Naive thymus-derived CD8-positive, alpha-beta T cell (primary cell): ENCODE measurements at places on chromosomes 2 and 18.

DNA sequence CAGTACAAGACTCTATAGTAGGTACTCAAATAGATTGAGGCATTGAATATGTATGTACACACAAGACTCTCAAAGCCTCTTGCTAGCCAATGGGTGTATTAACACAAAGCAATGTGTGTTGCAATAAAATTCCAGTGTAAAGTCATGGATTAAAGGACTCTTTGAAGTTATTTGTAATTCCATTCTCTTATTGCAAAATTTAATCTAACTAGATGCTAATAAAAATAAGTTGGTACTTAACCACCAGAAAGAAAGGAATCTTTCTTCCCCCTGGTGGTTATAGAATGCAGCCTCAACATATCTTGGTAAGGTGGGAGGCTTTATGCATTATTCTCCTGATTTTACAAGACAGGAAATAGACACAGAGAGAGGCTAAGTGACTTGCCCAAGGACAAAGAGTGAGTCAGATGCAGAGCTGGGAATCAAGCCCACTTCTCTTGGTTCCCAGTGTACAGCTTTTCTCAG is 18.0 kb downstream of the LRP1B start:
- DNase-seq: no peak

DNA sequence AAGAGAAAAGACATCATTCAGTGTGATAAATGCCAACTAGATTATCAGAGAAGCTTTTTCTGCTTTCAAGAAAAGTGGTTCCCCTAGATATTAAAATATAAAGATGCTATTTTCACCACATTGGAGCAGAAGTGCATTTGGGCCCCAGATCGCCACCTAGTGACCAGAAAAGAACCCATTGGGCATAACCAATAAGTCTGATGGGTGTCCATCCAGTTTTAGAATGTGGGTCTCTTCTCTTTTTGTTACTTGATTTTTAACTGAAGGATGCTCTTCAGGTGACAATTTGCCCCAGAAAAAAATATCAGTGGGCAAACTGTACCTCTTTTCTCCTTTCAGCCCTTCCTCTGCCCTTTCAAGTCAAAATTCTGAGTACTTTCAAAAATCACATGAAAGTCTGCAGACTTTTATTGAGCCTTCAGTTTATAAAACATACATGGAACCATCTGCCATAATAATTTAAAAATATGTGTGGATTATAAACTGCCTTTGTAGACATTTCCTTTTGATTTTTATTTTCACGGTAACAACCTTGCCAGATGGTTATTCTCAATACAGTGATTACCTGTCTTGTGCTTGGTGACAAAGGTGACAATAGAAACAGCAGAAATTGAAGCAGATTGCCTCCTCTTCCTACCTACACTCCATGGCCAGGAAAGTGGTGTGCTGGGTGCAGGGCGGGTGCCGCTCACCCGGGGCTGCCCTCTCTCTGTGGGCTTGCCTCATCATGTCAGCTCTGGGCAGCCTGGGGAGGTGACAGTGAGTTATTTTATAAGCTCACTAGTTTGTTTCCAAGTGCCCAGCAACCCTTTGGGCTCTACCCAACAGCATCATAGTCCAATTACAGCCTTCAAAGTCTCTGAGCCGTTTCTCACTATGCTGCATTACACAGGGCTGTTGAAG is 124.5 kb downstream of the DCDC2C start:
- DNase-seq: no peak

- no peak for DNase-seq
These were observed 21.5 kb downstream of the WDR43 start for GRCh38 chr2:28915939-28916338.

DNA sequence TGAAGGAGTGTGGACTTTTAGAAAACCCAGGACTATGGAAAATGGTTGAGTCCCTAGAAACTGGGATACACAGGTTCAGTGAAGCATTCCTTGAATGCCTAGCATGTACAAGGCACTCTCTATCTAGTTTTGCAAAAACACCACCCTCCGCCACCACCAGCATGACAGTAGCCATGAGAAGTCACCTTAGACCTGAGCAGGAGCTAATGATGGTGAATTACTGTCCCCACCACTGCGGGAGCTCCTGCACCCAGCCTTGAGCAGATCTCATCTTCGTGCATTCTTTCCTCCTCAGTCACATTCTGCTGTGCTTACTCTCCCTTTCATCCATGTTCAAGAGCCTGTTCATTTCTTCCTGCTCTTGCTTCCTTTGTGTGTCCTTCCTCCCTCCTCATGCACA is 86.2 kb upstream of the ZNF516 start:
- no peak for DNase-seq
